Mucosa of descending colon (tissue), 3 donors: ENCODE measurements at places on chromosomes 7 and 10. TPM values are rescaled to one million over a fixed set of nuclear protein-coding genes. Genes with fewer than 3 reads are reported as not detected.

DNA sequence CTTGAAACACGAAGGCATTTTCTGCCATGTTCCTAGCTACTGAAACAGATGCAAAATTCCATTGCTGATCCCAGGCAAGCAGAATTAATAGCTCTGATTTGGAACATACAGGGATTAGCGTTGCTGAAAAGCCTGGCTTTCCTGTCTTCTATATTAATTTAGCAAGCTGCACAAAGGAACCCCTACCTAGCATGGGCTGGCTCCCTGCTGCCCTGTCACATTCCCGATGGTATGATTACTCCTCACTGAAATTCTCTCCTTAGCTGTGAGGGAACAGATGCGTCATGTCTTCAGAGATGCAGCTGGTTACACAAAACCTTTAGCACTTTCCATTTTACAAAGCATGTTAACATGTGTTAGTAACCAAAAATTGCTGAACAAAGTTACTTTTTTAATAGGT lies 878.9 kb downstream of the TYW1 start:
- no peak for DNase-seq

The LIPN gene
- total RNA-seq, result not detected

The DDC gene
- 94.5 TPM for total RNA-seq

DNA sequence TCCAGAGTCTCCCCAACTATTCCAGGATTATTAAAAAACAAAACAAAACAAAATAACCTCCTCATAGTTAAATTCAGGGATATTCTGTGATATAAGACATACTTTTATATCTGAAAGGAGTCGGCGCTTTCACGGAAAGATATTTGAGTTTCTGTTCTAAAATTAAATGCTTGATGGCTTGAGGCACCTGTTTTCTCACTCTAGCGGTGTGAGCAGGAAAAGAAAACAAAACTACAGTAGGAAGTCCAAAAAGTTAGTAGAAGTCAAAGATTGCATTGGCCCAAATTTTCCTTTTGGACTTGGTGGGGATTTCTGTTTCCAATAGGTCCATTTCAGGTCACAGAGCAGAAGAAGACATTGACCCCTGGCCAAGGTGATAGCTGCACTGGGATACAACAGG lies 716.1 kb upstream of the POT1 start:
- DNase-seq, result no peak

DNA sequence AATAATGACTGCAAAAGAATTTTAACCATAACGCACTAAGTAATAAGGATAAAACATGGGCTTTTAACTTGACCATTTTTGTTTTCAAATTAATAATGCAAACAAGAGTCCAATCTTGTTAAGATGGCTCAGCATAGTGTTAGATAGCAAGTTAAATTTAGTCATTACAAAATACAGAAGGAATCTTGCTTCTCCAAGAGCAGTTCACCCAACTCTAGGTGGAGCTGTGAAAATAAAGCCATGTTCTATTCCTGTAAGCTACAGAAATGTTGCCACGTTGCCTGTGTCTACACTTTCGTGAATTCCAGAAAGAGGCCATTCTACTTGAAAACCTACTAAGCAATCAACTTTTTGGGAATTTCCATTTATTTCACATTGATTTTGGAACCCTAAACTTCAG lies 191.9 kb downstream of the SFMBT2 start:
- no peak for DNase-seq

The CALHM3 gene
- total RNA-seq, result not detected

GRCh38 chr10:63320683-63321082 lies 145.1 kb downstream of the JMJD1C start:
- no peak for DNase-seq
